NK-92 treated with Interleukin-12 subunit alpha and Interleukin-12 subunit beta, amount 100 ng/mL, for 24 hours (cell line): ENCODE measurements at places on chromosomes 7 and 10.

GRCh38 chr10:70742537-70743429, 42.4 kb downstream of the TBATA start:
- no peak for DNase-seq

GRCh38 chr7:94367949-94368348, 26.7 kb upstream of the COL1A2 start:
- DNase-seq: no peak

DNA sequence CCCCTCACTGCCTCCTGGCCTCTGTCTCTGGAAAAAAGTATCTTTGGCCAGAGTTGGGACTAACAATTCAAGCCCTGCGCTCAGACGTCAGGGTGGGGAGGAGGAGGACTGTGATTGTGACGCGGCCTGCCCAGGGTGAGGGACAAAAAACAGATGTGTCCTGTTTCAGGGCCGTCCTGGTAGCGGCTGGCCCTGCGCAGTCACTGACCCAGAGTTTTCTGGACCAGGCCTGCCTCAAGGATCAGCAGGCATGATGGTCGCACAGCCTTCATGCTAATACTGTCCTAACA, 110.1 kb downstream of the CYTH3 start:
- DNase-seq: no peak

GRCh38 chr7:66335318-66335717, 130.2 kb downstream of the TPST1 start:
- DNase-seq: no peak

- no peak for DNase-seq
Measured at GRCh38 chr7:105799677-105800076, 76.7 kb downstream of the ATXN7L1 start.

- no peak for DNase-seq
Measured at GRCh38 chr10:30866896-30867295, 164.8 kb downstream of the ZNF438 start.

- no peak for DNase-seq
Measured at GRCh38 chr7:52944921-52945320, 90.5 kb upstream of the POM121L12 start.

GRCh38 chr7:92076509-92076908, 57.8 kb downstream of the CYP51A1 start:
- DNase-seq: no peak

DNA sequence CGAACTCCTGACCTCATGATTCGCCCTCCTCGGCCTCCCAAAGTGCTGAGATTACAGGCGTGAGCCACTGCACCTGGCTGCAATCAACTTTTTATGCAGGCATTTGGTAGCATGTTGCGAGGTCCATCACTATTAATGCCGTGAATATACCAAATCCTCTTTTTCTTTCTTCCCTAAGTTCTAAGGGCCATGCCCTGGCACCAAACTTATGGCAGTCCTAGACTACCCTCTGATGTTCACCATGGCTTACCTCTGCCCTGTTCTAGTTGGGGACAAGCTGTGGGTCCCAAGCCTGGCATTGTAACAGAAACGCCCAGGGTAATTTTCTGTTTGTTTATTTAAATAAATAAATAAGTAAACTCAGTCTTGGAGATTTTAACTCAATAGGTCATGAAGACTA, 13.3 kb downstream of the PRSS2 start:
- no peak for DNase-seq

GRCh38 chr7:84372712-84373111, 178.1 kb upstream of the SEMA3A start:
- no peak for DNase-seq

GRCh38 chr10:129505500-129506075, 38.5 kb downstream of the MGMT start:
- no peak for DNase-seq

GRCh38 chr10:132707776-132708171, 78.2 kb downstream of the NKX6-2 start:
- DNase-seq: no peak

DNA sequence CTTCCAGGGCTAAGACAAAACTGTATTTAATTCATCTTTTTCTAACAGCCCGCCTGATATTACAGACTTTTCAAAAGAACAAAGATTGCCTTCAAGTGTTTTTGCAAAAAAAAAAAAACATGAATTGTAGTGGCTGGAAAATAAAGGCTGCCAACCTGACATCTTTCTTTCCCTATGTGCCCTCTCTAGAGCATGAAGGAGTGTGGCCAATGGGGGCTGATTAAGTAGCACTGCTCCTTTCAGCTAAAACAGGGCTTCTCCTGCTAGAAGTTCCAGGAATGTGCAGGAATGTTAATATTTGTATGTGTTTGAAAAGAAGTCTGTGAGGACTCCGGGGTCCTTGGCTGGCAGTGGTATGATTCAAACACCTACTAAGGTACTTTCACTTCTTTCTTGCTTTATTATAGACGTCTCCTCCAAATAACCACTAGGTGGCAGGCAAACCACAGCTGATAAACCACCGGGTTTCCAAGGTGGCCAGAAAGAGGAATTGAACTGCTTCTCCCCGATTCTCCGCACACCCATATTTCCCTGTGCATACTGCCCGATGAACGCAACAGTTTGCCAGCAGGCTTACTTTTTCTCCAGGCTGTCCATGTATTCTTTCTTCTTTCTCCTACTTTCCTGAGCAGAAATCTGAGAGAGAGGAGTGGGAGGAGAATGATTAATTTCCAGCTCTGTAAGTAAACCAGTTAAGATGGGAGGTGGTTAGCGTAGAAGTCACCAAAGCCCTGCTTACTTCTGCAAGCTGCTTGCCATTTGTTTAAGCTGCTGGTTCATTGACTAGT, 56.8 kb upstream of the DGKI start:
- DNase-seq: peak; percentile 28

GRCh38 chr10:70319824-70320223, 36.0 kb upstream of the NPFFR1 start:
- no peak for DNase-seq

DNA sequence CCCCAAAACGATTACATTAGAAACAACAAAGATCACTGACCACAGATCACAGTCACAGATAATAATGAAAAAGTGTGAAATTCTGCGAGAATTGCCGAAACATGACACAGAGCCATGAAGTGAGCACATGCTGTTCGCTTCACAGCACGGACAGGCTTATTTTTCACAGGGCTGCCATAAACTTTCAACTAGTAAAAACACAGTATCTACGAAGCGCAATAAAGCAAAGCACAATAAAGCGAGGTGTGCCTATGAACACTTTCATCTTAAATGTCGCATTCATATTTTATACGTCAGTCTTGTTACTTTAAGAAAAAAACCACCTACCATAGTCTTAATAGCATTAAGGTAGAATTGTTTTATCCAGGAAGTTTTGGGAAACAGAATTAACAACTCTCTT, 51.5 kb downstream of the ESYT2 start:
- DNase-seq: no peak

GRCh38 chr10:11871466-11871865, 48.3 kb downstream of the PROSER2 start:
- no peak for DNase-seq

DNA sequence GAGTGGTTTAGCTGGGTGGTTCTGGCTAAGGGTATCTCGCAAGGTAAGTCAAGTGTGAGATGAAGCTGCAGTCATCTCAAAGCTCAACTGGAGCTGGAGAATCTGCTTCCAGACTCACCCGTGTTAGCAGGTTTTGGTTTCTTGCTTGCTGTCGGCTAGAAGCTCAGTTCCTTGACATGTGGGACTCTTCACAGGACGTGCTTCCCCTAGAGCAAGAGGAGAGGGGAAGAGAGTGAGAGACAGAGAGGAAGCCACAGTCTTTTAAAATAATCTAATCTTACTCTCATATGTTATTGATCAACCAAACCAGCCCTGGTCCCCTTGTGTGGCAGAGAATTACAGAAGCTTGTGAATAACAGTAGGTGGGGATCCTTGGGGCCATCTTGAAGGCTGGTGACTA, 199.5 kb downstream of the REEP3 start:
- no peak for DNase-seq

DNA sequence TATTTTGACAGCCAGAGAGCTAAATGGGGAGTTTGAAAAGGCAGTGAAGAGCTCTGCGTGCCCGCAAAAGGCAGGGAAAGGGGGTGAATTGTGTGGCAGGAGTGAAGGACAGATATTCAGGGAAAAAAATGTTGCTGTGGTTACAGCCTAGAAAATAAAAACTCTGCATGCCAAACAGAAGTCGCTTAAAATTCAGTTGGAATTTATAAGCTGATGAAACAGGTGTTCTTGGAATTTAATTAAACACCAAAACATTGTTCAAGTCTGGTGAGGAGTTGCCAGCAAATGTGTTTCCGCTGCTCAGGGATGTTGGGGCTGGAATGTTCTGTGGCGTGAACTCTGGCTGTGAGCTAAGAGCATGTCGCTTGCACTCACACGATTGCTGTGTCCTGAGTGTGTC, 169.3 kb downstream of the ADRA2A start:
- DNase-seq: no peak

GRCh38 chr10:50464004-50464409, 159.7 kb downstream of the SGMS1 start:
- DNase-seq: no peak

DNA sequence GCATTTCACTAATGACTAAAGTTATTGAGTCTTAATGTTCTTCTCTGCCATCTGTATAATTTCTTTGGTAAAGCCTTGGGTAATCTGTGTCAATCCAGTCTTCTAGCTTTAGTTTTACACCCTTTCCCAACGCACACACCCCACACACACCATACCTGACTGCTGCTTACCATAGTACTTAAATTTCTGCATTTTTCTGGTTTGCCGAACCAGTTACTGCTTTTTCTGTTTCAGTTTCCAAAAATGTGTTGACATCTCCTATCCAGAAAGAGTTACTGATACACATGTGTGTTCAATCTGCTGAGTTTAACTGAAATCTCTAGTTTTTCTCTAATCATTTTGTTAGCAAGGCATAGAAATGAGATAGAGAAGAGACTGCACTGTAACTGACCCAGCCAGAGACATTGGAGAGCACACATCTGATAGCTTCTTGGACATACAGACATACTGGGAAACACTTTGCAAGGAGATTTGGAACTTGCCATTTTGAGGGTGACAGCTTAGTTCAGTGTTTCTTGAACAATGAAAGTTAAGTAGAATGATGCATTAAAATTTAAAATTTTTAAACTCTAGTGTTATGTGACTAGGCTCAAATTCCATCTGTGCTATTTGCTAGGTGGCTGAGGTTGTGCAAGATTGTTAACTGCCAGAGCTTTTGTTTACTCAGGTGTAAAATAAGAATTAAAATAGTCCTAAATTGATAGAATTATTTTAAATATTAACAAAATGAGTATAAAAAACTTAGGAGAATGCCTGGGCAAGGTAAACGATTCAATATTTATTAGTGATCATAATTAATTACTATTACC, 807.6 kb downstream of the DNAJB9 start:
- DNase-seq: no peak

GRCh38 chr10:110613996-110614495, 30.1 kb upstream of the RBM20 start:
- DNase-seq: no peak

- DNase-seq: no peak
Measured at GRCh38 chr10:2620827-2621521, 446.4 kb upstream of the PFKP start.

- DNase-seq: no peak
Measured at GRCh38 chr7:7911369-7912123, 57.0 kb upstream of the GLCCI1 start.

DNA sequence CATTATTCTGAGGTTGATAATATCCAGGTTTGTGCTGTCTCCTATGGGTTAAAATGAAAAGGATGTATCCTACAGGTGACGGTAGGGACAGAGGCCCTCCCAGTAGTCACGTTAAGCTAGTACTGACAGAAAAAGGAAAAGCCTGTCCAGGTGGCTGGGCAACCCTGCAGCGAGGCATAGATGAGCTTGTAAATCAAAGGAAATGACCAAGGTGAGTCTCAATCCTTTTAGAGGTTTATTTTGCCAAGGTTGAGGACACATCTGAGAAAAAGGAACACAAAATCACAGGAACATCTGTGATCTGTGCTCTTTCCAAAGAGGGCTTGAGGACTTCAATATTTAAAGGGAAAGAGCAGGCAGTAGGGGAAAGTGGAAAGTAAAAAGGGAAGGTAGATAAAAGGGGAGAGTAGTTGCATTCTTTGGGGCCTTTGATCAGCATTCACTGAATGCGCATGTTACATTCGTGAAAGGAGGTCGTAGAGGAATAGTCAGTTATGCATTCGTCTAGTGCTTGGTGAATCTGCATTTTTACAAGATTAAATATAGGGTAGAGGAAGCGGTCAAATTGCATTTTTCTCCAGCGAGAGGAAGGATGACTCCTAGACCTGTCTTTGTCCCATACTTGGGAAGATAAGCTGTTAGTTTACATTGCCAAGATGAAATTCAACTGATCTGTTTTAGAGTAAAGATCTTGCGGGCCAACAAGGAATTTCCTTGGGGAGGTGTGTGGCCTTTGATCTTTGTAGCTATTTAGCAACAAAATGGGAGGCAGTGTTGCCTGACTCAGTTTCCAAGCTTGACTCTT, 884 bp upstream of the GSTO1 start:
- no peak for DNase-seq

- no peak for DNase-seq
Measured at GRCh38 chr7:8413600-8413999, 19.8 kb upstream of the NXPH1 start.

- DNase-seq: no peak
Measured at GRCh38 chr10:67666416-67667034, 29.5 kb downstream of the CTNNA3 start.

GRCh38 chr10:31759124-31759798, 169.4 kb downstream of the ARHGAP12 start:
- DNase-seq: no peak

GRCh38 chr7:52838981-52839411, 196.4 kb upstream of the POM121L12 start:
- no peak for DNase-seq
